NCI-H2081 treated with DMSO at 0.1 percent for 48 hours (cell line): ENCODE measurements at places on chromosomes 4 and X.

GRCh38 chr4:78056265-78057129, 626 bp upstream of the FRAS1 start:
- DNase-seq: peak; percentile 5

GRCh38 chr4:182569561-182569960, 326.4 kb downstream of the TENM3 start:
- no peak for DNase-seq

DNA sequence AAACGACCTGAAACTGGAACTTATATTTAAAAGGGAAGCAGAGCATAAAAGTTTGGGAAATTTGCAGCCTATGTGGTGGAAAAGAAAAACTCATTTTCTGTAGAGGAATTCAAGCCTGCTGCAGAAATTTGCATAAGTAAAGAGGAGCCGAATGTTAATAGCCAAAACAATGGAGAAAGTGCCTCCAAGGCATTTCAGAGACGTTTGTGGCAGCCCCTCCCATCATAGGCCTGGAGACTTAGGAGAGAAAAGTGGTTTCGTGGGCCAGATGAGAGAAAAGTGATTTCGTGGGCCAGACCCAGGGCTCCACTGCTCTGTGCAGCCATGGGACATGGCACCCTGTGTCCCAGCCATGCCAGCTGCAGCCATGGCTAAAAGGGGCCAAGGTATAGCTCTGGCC, 361.9 kb downstream of the PCDH19 start:
- no peak for DNase-seq

GRCh38 chr4:140135529-140136088, 18.4 kb downstream of the MAML3 start:
- no peak for DNase-seq

DNA sequence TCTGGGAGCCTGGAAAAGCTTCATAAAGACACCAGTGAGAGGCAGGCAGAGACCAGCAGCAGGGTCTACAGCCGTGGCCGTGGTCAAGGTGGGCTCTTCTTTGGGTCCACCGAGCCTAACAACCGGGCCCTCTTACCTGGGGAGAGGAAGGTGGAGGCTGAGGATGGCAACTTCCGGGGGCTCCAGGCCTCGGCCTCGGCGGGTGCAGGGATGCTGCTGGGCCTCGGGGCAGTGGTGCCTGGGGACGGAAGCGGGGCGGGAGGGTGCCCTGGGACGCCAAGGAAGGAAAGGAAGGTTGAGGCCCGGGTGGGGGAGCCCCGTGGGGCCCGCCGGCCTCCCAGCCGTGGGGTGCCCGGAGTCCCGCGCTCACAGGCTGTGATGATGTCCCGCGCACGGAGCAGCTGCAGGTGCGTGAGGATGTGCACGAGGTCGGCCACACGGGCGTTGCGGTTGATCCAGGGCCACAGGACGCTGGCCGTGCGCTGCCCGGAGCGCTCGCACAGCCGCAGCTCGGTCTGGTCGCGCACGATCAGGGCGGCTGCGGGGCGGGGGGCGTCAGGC, 561 bp downstream of the IRAK1 start:
- no peak for DNase-seq

DNA sequence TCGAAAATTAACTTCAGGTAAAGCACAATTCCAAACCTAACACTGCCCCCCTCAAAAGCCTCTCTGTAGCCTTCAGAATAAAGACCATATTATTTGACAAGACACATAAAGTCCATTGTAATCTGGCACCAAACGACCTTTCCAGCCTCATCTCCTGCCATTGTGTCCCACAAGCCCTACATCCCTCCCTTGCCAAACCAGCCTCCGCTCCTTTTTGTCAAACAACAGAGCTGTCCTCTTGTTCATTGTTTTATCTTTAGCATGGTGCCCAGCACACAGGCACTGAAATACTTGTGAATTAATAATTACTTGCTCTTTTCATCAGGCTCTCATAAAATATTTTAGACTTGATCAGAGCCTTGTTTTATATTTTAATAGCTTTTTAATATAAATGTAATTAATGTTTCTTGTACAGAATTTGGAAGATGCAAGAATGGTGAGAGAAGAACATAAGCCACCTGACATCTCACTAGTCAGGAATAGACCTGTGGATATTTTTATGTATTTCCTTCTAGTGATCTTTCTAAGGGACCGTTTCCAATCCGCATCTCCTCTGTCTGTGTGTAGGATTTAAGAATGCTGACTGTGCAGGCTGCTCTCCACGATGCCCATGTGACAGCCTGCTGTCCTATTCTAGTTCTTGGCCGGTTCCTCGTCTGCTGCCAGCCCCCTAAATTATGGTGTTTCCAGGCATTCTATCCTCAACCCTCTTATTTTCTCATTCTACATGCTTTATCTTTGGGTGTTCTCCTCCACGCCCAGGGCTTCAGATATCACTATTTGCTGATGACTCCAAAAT, 3.0 kb upstream of the IRF2 start:
- DNase-seq: no peak

DNA sequence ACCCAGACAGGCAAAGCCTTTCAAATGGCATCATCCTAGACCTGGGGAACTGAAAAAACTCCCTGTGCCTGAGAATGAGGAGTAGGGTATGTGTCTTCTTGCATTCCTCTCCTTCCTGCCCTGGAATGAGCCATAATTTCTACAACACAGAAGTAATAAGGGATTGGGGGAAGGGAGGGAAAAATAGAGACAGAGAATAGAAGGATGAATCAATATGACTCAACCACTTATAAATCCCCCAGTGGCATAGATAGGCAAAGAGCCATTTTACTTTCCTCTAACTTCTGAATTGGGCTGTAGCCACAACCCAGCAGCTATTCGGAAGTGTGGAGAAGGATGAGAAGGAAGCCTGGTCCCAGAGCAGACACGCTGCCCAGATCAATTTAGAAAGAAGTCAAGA, 99.9 kb downstream of the NHS start:
- no peak for DNase-seq

DNA sequence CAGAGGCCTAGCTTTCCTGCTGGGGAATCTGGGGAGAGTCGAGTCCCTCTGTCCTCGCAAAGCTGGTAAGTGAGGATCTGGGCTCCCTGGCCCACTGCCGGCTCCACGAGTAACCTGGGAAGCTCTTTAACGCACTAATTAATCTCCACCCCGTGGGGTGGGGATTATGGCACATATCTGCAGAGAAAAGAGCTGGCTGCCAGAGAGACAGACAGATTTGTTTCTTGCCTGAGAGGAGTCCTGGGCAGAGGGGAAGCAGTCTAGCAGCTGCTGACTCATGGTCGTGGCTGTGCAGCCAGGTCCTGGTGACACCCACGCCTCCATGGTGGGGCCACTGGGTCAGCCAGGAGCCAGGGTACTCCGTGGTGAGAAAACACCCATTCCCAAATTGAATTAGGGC, 14.0 kb downstream of the SORCS2 start:
- DNase-seq: no peak
